Motor neuron (in vitro differentiated cells): ENCODE measurements at places on chromosomes 2 and 18.

GRCh38 chr2:191276792-191277465 is 31.7 kb downstream of the MYO1B start:
- ATAC-seq: no peak

GRCh38 chr2:16911746-16912145 is 246.1 kb upstream of the CYRIA start:
- ATAC-seq: no peak

GRCh38 chr18:36471393-36471792 is 173.9 kb downstream of the FHOD3 start:
- ATAC-seq: no peak

- peak; percentile 42 for ATAC-seq
These were observed 681.1 kb upstream of the FANCL start for GRCh38 chr2:58922245-58922644.

GRCh38 chr2:232876978-232877441 is 6.9 kb downstream of the SNORC start:
- no peak for ATAC-seq

GRCh38 chr18:68234676-68235075 is 480.2 kb downstream of the TMX3 start:
- ATAC-seq: no peak

GRCh38 chr18:8705961-8706790 is 820 bp downstream of the MTCL1 start:
- peak; percentile 1 for ATAC-seq

- no peak for ATAC-seq
These were observed 42.6 kb upstream of the CDCA7 start for GRCh38 chr2:173311844-173312606.

DNA sequence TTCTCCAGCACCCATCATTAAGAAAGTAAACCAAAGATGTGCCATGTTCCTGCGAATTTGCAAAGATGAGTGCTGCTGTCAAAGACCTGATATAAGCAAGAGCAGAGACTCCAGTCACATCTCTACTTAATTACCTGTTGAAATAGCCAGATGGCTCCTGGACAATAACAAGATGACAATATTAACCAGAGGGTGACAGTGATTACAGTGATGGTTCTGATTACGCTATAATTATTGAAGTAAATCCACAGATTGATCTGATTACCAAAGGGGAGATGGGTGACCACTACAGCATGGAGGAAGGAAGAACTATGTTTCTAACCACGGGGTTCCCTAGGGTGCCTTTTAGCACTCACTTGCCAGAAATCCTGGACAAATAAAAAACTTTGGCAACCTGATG is 36.5 kb upstream of the AFF3 start:
- no peak for ATAC-seq

GRCh38 chr2:3787768-3788167 is 84.4 kb downstream of the DCDC2C start:
- no peak for ATAC-seq

GRCh38 chr2:240374085-240374907 is 61.2 kb upstream of the GPC1 start:
- ATAC-seq: peak; percentile 68

DNA sequence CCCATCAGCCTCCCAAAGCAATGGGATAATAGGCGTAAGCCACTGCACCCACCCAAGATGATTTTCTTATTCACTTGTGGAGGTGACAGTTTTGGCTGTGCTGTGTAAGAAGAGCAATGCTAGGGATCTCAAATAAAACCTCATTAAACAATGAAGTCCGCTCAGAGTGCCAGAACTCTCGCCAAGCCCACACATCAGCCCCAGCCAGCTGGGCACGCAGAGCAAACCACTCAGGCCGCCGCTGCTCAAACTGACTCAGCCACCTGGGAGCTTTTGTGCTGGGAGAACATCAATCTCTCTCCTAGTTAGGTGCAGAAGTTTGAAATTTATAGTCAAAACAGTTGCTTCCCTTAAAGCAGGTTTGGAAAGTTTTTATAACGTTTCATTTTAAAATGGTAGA is 47.6 kb downstream of the RNF152 start:
- ATAC-seq: no peak

DNA sequence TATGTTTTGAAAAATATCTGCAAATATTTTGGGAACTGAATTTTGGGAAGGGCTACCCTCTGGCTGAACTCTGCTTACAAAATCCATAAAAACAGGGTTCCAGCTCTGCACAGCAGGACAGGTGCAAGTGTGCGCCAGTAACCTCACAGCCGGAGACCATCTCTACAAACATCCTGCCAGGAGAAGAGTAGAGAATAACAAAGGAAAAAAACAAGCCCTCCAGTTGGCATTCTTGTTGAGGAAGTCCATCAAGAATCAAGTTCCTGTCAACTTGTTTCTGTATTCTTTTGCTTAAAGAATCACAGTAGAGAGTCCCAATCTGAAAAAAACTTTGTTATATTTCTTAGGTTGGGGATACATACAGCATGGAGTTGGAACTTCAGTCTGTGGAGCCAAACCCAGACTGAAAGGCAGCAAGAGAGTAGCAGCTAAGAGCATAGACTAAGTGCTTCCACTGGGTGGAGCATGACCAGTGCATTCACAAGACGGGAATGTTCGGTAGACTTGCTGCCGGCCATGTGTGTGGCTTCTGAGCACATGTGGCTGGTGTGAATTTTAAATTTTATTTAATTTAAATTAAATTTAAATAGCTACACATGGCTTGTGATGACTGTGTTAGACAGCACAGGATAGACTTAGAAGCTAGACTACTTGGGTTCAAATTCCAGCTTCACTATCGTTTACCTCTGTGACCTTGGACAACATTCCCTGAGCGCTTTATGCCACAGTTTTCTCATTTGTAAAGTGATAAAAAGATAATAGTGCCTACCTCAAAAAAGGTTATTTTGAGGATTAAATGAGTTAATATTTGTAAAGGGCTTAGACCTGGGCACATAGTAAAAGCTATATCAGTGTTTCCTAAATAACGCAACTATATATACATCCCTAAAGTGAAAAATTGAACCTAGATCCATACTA is 41.9 kb downstream of the SPTBN1 start:
- peak; percentile 97 for ATAC-seq

DNA sequence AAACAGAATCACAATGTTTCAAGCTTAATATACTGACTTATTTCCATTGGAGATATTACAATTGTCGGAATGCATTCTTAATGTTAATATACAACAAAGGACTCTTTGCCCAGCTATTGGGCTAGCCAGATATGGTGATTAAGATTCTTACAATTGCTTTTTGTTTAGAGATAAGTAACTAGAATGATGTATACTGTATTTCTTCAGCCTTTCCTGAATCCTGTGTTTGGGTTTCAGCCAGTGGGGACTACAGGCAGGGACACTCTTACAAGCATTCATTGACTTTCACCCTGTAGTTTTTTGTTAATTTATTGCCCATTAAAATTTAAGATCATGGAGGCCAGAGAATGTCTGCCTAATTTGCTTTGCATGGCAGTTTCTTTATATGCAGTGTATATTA is 254.1 kb upstream of the TMEFF2 start:
- no peak for ATAC-seq
